NCI-H446 (cell line): ENCODE measurements at places on chromosomes 4 and X.
A peak's percentile ranks its signal among the peaks of the same experiment; 100 is the strongest.

- DNase-seq: no peak
Observed at GRCh38 chr4:57378766-57379165, 268.6 kb upstream of the IGFBP7 start.

GRCh38 chrX:76253432-76253831 is 80.6 kb downstream of the PBDC1 start:
- peak; percentile 12 for DNase-seq

DNA sequence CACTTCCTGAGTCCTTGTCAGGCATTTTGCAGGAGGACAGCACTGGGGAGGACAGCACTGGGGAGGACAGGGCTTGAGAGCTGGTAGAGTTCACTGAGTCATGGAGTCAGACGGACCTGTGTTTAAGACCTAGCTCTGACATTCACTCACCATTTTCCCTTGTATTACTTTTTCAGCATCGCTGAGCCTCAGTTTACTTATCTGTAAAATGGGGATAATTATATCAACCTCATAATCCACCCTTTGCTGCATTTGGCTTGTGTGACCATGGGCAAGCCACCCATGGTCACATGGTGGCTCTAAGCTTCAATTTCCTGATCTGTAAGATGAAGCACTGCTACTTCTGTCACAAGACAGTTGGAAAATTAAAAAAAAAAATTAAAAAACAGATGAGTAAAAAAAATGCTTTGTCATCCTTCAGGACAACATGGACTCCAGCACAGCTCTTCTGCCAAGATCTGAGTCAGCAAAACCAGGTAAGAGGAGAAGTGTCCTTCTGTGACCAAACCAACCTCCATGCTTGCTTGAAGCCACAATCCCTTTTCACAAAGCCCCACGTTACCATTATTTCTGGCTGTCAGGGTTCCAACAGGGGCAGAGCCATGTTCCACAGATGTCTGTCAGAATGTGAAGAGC is 275.5 kb downstream of the RAB28 start:
- no peak for DNase-seq

GRCh38 chr4:1207603-1208265 is 35.4 kb upstream of the SPON2 start:
- DNase-seq: peak; percentile 74
